ENCODE measurements at places on chromosomes 12 and 14.
A peak's percentile ranks its signal among the peaks of the same experiment; 100 is the strongest.

GRCh38 chr12:107242189-107242588 is 148.8 kb upstream of the CRY1 start:
- H3K36me3 ChIP-seq = no peaks in the 10 kb centered on the region
- H3K4me1 ChIP-seq = no peaks in the 10 kb centered on the region
- no peak for DNase-seq
- no peaks in the 10 kb centered on the region for H3K27me3 ChIP-seq
- H3K27ac ChIP-seq = no peak overlapping the region

GRCh38 chr12:30782316-30783173 is 27.8 kb upstream of the CAPRIN2 start:
- H3K4me1 ChIP-seq = no peaks in the 10 kb centered on the region
- H3K27ac ChIP-seq = no peak overlapping the region
- DNase-seq = no peak
- peaks cover 18% of the 10 kb centered on the region for H3K36me3 ChIP-seq
- peaks cover 5% of the 10 kb centered on the region for H3K27me3 ChIP-seq
- H3K4me3 ChIP-seq = no peak overlapping the region

- DNase-seq = no peak
- H3K27ac ChIP-seq = no peak overlapping the region
- H3K4me3 ChIP-seq = no peak overlapping the region
Observed at GRCh38 chr14:93426750-93427149, 4.0 kb upstream of the UNC79 start.

DNA sequence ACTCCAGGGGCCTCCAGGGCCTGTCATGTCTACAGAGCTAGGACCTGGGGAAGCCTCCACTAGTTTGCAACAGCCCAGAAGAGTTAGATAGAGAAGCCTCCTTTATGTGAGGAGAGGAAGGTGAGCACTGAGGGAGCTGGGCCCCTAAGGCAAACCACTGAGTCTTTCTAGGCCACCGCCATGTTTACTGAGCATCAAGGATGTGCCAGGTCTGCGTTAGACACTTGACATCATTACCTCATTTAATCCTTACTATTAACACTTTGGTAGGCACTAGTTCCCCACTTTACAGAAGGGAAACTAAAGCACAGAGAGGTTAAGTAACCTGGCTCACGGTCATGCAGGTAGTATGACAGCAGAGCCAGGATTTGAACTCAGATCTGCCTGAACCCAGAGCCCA is 12.9 kb downstream of the CTDSP2 start:
- peak overlapping the region; percentile 83 for H3K27ac ChIP-seq
- DNase-seq = no peak
- peaks cover 47% of the 10 kb centered on the region for H3K4me1 ChIP-seq
- H3K4me3 ChIP-seq = peak overlapping the region; percentile 19
- peaks cover 12% of the 10 kb centered on the region for H3K27me3 ChIP-seq
- no peaks in the 10 kb centered on the region for H3K36me3 ChIP-seq

- no peak overlapping the region for H3K4me3 ChIP-seq
- no peak overlapping the region for H3K27ac ChIP-seq
- peaks cover 6% of the 10 kb centered on the region for H3K36me3 ChIP-seq
- DNase-seq = no peak
- no peaks in the 10 kb centered on the region for H3K4me1 ChIP-seq
- H3K27me3 ChIP-seq = peaks cover 2% of the 10 kb centered on the region
Observed at GRCh38 chr12:128420163-128420562, 153.2 kb downstream of the TMEM132C start.

DNA sequence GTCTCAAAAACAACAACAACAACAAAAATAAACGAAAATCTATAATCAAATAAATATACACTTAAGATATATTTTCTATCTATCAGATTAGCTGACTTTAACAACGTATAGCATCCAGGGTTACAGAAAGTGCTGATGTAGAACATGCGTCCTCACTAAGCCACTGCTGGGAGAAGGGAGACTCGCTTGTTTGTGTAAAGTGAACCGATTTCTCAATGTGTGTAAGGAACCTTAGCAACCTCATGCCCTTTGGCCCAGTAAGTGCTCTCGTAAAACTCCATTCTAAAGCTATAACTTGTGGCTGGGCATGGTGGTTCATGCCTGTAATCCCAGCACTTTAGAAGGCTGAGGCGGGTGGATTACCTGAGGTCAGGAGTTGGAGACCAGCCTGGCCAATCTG is 23.8 kb downstream of the NFKBIA start:
- no peaks in the 10 kb centered on the region for H3K36me3 ChIP-seq
- H3K4me3 ChIP-seq = no peak overlapping the region
- H3K27me3 ChIP-seq = no peaks in the 10 kb centered on the region
- H3K27ac ChIP-seq = no peak overlapping the region
- DNase-seq = no peak
- peaks cover 2% of the 10 kb centered on the region for H3K4me1 ChIP-seq

GRCh38 chr12:96167492-96167891 is 26.7 kb upstream of the ELK3 start:
- no peak for DNase-seq
- H3K4me3 ChIP-seq = no peak overlapping the region
- peaks cover 18% of the 10 kb centered on the region for H3K4me1 ChIP-seq
- H3K27me3 ChIP-seq = peaks cover 10% of the 10 kb centered on the region

DNA sequence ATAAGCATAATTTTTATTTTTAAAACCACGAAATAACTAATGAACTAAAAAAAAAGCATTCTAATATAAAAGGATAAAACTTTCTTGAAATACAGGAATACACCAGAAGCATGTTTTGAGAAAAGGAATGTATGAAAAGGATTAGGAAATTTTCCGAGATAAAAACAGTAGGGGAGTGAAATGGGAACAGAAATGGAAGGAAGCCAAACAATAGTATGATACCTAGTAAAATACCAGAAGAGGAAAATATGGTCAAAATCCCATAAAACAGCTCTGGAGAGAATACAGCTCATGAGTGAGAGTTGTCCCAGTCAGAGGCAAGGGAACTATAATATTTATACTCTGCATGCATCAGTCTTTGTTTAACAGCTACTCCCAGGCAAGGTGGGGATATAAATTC is 1016.2 kb downstream of the SLC6A15 start:
- no peak for DNase-seq
- H3K27me3 ChIP-seq = peaks cover 2% of the 10 kb centered on the region
- no peaks in the 10 kb centered on the region for H3K4me1 ChIP-seq
- no peaks in the 10 kb centered on the region for H3K36me3 ChIP-seq
- no peak overlapping the region for H3K27ac ChIP-seq

DNA sequence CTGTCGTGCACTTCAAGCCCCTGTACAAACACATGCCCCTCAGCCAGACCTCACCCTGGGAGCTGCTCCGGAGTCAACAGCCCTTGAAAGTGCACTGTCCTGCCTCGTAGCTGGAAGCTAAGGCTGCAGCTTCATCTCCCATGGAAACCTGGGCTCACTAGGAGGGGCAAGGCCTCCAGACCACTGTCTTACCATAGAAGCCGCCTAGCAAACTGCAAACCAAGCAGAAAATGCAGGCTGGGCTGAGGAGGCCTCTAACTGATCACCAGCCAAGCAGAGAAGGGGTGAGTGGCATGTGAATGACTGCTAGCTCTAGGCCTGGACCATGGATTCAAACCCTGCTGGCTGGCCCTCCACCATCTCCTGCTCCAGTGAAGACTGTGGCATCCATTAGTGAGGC is 340.2 kb downstream of the CACNA1C start:
- H3K36me3 ChIP-seq = peaks cover 5% of the 10 kb centered on the region
- no peak for DNase-seq
- no peak overlapping the region for H3K27ac ChIP-seq
- H3K4me3 ChIP-seq = no peak overlapping the region
- H3K4me1 ChIP-seq = no peaks in the 10 kb centered on the region

GRCh38 chr14:41403360-41403759 is 203.3 kb upstream of the LRFN5 start:
- no peak overlapping the region for H3K4me3 ChIP-seq
- no peak for DNase-seq
- no peaks in the 10 kb centered on the region for H3K27me3 ChIP-seq
- no peaks in the 10 kb centered on the region for H3K4me1 ChIP-seq
- no peaks in the 10 kb centered on the region for H3K36me3 ChIP-seq

DNA sequence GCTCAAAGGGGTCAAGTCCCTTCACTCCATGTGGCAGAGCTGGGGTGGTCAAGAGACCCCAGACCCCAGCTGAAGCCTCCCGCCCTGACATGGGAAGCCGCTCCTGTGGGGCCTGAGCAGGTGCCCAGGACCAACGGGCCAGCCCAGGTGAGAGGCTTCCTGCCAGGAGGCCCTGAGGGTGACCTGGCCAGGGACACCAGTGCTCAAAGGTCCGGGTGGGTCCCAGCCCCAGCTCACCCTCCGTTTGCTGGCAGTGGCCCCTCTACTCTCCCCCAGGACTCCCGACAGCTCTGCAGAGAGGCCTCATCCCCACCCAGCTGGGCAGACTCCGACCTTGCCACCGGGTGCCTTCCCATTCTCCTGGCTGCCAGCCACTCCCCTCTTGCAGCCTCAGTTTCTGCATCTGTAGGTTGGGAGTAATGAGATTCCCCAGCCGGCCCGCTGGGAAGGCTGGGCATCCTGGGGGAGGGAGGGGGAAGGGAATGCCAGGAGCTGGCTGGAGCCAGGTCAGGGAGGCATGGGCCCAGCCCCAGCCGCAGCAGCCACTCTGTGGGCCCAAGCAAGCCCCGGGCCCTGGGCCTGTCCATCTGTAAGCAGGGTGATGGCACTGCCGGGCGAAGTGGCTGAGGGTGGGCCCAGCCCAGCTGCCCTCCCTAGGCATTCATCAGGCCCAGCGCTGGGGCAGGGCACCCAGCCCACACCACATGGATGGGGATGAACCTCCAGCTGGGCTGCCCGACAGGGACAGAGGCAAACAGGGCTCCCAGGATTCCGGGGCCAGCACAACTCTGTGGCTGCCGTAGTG is 10.3 kb upstream of the INF2 start:
- DNase-seq = no peak
- H3K4me3 ChIP-seq = no peak overlapping the region
- H3K27me3 ChIP-seq = peaks cover 5% of the 10 kb centered on the region
- peak overlapping the region; percentile 89 for H3K27ac ChIP-seq

- peak overlapping the region; percentile 99 for H3K4me3 ChIP-seq
- peak; percentile 67 for DNase-seq
- peaks cover 34% of the 10 kb centered on the region for H3K4me1 ChIP-seq
- peak overlapping the region; percentile 95 for H3K27ac ChIP-seq
- peaks cover 13% of the 10 kb centered on the region for H3K27me3 ChIP-seq
Observed at GRCh38 chr12:55743406-55744339, 751 bp downstream of the GDF11 start.

- H3K36me3 ChIP-seq = no peaks in the 10 kb centered on the region
- no peaks in the 10 kb centered on the region for H3K27me3 ChIP-seq
- peaks cover 6% of the 10 kb centered on the region for H3K4me1 ChIP-seq
- H3K4me3 ChIP-seq = peak overlapping the region; percentile 98
- H3K27ac ChIP-seq = peak overlapping the region; percentile 95
- DNase-seq = no peak
Observed at GRCh38 chr14:35045798-35046047, 349 bp upstream of the FAM177A1 start.

- no peak overlapping the region for H3K4me3 ChIP-seq
- H3K4me1 ChIP-seq = no peaks in the 10 kb centered on the region
- H3K27ac ChIP-seq = no peak overlapping the region
- peaks cover 6% of the 10 kb centered on the region for H3K36me3 ChIP-seq
- H3K27me3 ChIP-seq = no peaks in the 10 kb centered on the region
Observed at GRCh38 chr14:35600253-35600652, 66.3 kb downstream of the INSM2 start.

DNA sequence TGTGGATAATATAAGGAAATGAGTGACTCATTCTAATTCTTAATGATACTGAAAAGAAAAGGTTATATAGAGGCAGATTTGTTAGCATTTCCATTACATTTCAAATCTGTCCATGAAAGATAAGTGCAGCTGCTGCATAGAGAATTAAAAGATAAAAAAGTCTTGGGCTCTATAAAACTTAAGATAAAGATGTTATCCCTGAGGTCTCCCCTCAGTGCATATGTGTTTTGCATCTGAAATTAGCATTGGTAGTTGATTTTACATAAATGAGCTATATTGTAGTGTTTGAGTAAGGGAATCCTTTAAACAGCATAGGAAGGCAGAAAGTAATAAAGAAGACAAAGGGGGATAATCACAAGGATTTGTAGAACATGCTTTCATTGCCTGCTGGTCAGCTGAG is 206.2 kb downstream of the FSCB start:
- H3K36me3 ChIP-seq = peaks cover 12% of the 10 kb centered on the region
- no peak overlapping the region for H3K4me3 ChIP-seq
- DNase-seq = no peak
- no peaks in the 10 kb centered on the region for H3K4me1 ChIP-seq
- no peaks in the 10 kb centered on the region for H3K27me3 ChIP-seq

DNA sequence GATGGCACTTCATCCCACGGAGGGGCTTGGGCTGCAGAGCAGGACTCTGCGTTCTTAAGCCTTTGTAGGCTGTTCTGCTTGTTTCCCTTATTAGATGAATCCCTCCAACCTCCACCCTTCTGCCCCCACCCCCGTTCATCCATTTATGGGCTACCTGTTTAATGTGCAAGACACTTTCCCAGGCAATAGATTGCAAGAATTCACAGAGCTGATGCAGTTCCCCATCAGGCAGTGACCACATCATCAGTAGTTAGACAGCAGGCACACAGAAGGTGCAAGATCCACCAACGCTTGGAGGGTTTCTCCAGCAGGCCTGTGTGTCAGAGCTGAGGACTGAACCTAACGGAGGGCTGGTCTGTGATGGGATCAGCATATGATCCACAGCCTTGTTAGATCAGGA is 1.2 kb upstream of the C1R start:
- no peaks in the 10 kb centered on the region for H3K36me3 ChIP-seq
- DNase-seq = no peak
- H3K4me3 ChIP-seq = no peak overlapping the region
- peaks cover 7% of the 10 kb centered on the region for H3K27me3 ChIP-seq
- H3K27ac ChIP-seq = peak overlapping the region; percentile 9

DNA sequence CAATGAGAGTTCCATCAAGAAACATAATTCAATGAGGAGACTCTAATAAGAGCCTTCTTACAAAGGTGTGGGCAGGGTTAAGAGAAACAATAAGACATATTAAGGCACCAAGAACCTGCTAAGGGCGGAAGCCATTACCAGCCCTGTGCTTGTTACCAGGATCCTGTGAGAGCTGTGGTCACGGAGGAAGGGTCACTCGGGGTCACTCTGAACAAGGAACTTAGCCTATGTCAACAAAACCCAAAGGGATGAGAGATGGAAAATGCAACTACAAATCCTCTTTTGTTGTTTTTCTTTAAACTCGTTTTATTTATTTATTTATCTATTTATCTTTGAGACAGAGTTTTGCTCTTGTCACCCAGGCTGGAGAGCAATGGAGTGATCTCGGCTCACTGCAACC is 460.4 kb upstream of the CCDC196 start:
- H3K27ac ChIP-seq = no peak overlapping the region
- peaks cover 5% of the 10 kb centered on the region for H3K4me1 ChIP-seq
- no peak overlapping the region for H3K4me3 ChIP-seq
- H3K27me3 ChIP-seq = peaks cover 3% of the 10 kb centered on the region

- no peak for DNase-seq
- peaks cover 17% of the 10 kb centered on the region for H3K27me3 ChIP-seq
- H3K4me3 ChIP-seq = no peak overlapping the region
- H3K27ac ChIP-seq = no peak overlapping the region
- no peaks in the 10 kb centered on the region for H3K4me1 ChIP-seq
Observed at GRCh38 chr12:37546901-37547475, 769.6 kb upstream of the ALG10B start.
